Spinal cord (tissue), 10 donors: ENCODE measurements at places on chromosomes 4 and X. TPM values are rescaled to one million over a fixed set of nuclear protein-coding genes. Genes with fewer than 3 reads are reported as not detected.

Gene GUCY1A1
- polyA plus RNA-seq = 34.5 TPM

Gene TMPRSS11A
- not detected for polyA plus RNA-seq

Gene ARSD
- polyA plus RNA-seq = 17.5 TPM

Gene FAM47A
- polyA plus RNA-seq = not detected

Gene TBC1D9
- 48.3 TPM for polyA plus RNA-seq

Gene GABRQ
- polyA plus RNA-seq = 19.6 TPM

Gene MAGEA2
- not detected for polyA plus RNA-seq

Gene HELT
- polyA plus RNA-seq = not detected
